ENCODE measurements at places on chromosomes 12 and 14.

DNA sequence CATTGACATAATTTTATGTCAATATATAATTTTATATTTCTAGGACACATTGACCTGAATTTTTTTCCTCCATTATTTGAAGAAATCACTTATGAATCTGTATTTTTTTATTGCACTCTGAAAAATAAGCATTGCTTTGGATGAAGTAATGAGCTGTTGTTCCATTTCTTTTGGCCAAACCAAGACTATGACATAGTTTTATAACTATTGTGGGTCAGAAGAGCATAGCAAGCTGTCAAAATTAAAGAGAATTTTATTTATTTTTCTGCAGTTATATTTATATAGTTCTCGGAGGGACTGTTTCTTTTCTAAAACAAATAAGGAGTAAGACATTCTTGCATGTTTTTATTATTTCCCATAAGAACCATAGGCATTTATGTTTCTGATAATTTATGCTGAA, 8.5 kb downstream of the C12orf75 start:
- no peak for DNase-seq

GRCh38 chr12:117063162-117063911, 35.9 kb downstream of the TESC start:
- DNase-seq: no peak

- DNase-seq: no peak
These were observed 142.3 kb downstream of the RTN1 start for GRCh38 chr14:59728304-59728703.

- DNase-seq: no peak
These were observed 38.6 kb downstream of the FBXO34 start for GRCh38 chr14:55309761-55310365.

GRCh38 chr12:71721783-71722505, 32.7 kb upstream of the RAB21 start:
- no peak for DNase-seq

DNA sequence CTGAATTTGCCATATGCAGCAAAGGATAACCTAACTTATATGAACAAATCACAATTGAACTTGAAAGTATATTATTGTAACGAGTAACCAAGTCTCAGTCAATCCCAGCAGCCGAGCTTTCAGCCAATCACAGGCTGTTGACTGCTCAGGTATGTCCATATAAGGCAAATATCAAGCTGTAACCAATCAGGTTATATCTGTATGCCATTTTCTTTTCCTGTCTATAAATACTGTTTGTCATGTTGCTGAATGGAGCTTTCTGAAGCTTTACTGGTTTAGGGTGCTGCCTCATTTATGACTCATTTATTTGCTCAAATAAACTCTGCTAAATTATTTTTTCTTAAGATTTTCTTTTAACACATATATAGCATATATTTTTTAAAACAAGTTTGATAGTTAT, 1059.5 kb downstream of the GALC start:
- DNase-seq: no peak

DNA sequence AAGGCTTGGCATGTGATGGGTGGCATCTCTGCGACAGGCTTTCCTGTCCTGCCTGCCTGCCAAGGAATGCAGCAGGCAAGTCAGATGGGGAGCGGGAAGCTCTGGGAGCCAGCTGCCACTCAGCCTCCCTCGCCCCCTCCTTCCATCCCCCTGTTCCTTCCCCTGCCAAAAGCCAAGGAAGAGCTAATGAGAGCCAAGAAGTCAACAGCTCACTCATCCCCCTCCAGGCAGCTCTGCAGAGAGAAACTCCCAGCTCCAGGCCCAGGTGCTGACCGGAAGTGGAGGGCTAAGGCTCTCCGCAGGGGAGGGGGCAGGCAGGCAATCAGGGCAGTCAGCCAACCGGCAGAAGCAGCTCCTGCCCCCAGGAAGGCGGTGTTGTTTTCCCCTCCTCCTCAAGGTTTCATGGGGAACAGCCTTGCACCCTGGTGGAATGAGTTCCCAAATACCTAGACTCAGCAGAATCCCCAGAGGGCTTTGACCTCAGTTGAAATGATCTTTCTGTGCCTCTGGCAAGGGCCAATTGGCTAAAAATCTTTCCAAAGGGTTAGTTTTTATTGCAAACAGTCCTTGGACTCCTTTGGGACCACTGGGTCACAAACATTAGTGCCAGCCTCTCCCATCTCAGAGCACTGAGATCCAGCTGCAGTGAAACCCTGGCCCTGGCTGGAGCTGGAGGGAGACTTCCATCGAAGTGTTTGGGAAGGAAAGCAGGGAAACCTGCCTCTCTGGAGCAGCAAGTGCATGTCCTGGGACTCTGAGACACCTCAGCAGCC, 349.1 kb downstream of the DPF3 start:
- no peak for DNase-seq

DNA sequence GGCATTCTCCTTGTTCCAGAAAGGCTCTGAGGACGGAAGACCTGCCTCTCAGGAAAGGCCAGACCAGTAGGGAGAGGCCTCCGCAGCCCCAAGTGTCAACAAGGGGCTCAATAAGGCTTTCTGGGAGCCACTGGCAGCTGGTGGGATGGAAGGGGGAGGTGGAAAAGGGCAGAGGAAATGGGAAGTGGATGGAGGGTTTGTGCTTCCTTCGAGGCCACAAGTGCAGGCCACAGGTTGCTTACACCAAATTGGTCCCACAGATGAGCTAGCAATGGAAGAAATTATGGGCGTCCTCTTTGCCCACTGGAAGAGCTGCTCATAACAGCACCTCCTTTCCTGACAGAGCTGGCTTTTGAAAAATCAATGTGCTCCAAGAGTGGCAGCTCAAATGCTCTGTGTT, 28.2 kb downstream of the P2RX4 start:
- DNase-seq: no peak

DNA sequence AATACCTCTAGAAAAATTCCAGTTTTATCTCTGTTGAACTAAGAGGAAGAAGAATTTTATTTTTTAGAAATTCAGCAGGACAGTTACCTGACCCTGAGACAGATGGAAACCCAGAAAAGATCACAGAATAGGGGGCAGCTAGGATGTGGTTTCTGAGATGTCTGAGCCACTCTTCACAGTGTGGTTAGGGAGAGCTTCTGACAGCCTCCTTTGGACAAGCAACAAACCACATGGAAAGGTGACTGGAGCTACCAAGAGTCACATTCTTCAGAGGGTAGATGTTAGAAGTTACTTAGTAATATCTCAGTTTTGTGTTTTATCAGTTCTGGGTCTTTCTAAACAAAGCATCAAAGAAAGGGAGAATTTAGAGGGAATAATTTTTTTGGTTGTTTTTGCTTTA, 117.3 kb upstream of the NAP1L1 start:
- DNase-seq: no peak

GRCh38 chr14:24432259-24433131, 2.7 kb downstream of the KHNYN start:
- DNase-seq: no peak

- no peak for DNase-seq
These were observed 23.2 kb upstream of the ESRRB start for GRCh38 chr14:76352639-76353281.

- peak; percentile 78 for DNase-seq
These were observed 4.4 kb upstream of the NPAS3 start for GRCh38 chr14:32934073-32934880.
